ENCODE measurements at places on chromosomes 6 and 20. TPM values are rescaled to one million over a fixed set of nuclear protein-coding genes. Genes with fewer than 3 reads are reported as not detected.

GRCh38 chr20:6504826-6505225 is 262.7 kb upstream of the BMP2 start:
- DNase-seq = no peak

GRCh38 chr20:8265588-8265987 is 133.5 kb downstream of the PLCB1 start:
- DNase-seq = no peak

- DNase-seq = peak; percentile 48
Measured at GRCh38 chr6:47655719-47656595, 42.4 kb upstream of the ADGRF4 start.

The HSD17B8 gene
- total RNA-seq = 13.6 TPM
